Activated CD4-positive, alpha-beta T cell treated with anti-CD3 and anti-CD28 coated beads for 24 hours (primary cell): ENCODE measurements at places on chromosomes 12 and 14.

GRCh38 chr14:94536836-94537235 lies 24.4 kb upstream of the SERPINA4 start:
- no peak for DNase-seq

DNA sequence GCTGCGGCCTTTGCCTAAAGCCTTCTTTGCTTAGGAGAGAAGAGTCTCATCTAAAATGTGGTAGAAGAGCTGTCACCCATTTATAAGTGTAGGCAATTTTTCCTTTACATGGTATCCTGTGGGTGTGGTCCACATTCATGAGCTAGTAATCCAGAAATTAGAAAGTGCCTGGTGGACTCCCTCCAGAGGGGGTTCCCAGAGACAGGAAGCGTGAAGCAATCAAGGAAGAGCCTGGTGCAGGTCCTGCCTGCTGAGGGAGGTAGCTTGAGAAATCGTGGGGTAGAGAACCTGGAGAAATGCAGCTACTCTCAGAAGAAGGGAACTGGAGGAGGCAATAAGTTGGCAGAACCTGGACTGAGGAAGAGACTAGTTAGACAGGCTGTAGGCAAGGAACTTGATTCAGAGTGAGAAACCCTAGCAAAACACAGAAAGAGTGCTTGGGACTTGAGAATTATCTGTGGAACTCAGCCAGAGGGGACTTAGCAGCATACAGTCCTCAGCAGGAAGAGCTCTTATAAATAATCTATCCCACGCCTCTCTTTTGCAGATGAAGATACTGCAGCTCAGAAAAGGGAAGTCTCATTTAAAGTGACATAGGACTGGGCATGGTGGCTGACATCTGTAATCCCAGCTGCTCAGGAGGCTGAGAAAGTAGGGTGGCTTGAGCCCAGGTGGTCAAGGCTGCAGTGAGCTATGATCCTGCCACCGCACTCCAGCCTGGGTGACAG lies 182.4 kb upstream of the CCND2 start:
- no peak for DNase-seq

- DNase-seq = no peak
Measured at GRCh38 chr14:92961567-92961855, 38.6 kb downstream of the CHGA start.

GRCh38 chr12:48787791-48788523 lies 932 bp downstream of the ADCY6 start:
- DNase-seq = no peak

DNA sequence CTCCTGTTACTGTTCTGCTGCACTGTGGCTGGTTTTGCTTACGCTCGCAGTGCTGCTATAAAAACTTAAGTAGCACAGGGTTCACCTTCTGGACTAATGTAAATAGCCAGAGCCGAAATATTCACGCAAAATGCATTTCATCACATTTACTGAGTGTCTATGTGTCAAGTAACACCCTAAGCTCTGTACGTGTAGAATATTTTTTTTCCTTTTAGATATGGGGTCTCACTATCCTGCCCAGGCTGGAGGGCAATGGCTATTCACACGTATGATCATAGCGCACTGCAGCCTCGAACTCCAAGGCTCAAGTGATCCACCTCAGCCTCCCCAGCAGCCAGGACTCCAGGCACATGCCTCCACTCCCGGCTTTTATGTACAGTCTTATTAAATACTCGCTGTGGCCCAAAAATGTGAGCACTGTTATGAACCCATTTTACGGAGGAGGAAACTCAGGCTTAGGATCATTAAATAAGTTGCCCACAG lies 60.8 kb upstream of the RIMBP2 start:
- no peak for DNase-seq

DNA sequence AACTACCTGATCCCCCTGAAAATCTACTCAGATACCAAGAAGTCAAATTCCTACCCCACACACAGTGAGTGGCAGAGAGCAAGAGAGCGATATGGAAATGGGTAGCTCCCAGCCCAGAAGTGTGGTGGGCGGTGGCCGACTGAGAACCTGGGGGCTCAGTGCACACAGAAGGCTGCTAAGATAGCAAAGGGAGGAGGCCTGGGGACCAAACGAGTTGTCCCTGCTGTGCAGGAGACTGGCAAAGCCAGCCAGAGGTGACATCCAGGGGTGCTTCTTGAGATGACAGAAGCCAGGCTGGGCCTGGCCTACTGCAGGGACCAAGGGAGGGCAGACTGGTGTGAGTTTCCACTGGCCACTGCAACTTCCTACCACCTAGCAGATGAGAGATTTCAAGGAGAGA lies 52.9 kb downstream of the VWF start:
- no peak for DNase-seq

GRCh38 chr14:37985826-37986470 lies 221.8 kb upstream of the SSTR1 start:
- DNase-seq = peak; percentile 18
